ENCODE measurements at places on chromosomes 4 and X. TPM values are rescaled to one million over a fixed set of nuclear protein-coding genes. Genes with fewer than 3 reads are reported as not detected.

CLDN24 gene
- total RNA-seq, result not detected

SRPX gene
- total RNA-seq, result 57.3 TPM

GRCh38 chr4:89164400-89164799, 53.1 kb downstream of the TIGD2 start:
- DNase-seq, result no peak

GRCh38 chr4:81060587-81061343, 30.3 kb downstream of the BMP3 start:
- DNase-seq, result no peak

DNA sequence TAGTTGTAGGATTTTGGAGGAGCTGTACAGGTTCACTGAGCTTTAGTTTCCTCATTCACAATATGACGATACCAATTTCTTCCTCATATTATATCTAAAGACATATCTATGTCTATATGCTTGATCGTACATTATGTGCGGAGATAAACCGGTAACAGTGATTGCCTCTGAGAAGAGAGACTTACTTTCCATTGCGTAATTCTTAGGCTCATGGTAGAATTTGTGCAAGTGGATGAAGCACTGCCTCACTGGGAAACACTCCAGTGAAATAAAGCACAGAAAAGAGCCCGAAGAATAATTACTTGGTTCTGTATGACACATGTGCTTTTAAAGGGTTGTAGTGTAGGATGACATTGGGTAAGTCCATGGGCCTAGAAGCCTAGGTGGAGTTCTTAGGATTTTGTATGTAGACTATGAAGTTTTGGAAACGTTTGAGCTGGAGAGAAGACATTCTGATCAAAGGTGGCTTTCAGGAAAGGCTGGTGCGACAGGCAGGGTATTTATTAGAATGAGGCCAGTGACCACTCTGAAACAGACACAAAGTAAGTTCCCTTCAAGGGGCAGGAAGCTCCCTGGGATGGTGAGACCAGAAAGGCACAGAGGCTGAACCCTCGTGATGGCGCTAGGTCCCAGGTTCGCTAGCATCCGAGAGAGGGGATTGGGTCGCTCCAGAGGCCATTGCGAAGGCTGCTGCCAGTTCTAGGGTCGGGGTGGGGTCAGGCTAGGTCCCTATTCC, 649 bp upstream of the VBP1 start:
- DNase-seq, result no peak

DNA sequence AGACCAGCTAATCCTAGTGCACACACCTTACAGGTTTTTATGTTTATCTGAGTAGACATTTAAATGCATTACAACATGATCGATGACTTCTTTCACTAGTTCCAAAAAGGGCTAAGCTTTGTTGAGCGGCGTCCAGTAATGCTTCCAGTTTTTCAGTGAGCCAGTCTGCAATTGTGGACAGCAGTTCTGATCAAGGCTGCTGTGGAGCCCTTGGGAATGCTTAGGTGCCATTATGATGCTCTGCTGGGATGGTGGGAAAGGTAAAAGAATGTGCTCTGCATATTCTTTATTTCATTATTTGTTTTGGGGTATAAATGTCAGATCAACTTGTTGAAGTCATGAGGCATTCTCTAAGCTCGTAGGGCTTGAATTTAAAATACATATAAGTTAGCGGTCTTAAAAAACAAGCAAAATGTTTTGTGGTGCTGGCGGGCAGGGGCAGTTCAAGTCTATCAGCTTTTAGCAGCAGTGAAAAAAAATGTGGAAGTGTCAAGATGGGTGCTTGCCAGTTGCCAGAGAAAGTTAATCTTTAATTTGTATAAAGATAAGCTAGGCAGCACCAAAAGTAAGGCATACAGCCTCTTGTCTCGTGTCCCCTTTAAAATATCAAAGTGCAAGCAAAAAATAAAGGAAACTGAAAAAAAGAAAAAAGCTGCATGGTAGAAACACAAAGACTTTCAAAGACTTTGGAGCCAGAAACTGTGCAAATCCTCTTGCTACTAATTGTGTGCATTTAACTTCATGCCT, 5.8 kb downstream of the MID1IP1 start:
- DNase-seq, result no peak
